ENCODE measurements at places on chromosomes 11 and 22.

GRCh38 chr11:76766521-76766920 lies 16.6 kb upstream of the TSKU start:
- no peak for DNase-seq

DNA sequence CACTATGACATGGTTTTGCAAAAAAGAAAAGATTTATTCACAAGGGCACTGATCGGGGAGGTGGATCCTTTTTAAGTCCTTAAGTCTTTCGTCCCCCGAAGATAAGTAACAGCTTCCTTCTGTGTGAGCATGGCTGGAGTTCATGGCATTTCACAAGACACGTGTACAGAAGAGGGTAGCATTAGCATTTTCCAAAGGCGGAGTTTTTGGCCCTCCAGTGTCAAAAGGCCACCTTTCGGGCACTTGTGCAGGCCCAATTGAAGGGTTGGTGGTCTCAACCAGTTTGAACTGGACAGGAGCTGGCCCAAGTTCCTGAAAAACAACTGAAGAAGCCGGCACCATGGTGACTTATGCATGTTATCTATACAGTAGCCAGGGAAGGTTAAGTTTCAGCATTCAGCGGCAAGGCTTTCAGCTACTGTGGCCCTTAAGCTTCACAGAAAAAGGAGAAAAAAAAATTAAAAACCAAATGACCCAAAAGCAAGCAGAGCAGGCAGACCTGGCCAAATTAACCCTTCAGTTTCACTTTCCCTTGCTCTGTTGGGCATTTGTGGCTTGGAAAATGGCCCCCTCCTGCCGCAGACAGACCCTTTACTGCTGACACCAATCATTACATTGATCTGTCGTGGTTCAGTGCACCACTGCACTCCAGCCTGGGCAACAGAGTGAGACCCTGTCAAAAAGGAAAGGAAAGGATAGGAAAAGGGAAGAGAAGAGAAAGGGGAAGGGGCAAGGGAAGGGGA lies 18.7 kb downstream of the ZNF74 start:
- DNase-seq = no peak

DNA sequence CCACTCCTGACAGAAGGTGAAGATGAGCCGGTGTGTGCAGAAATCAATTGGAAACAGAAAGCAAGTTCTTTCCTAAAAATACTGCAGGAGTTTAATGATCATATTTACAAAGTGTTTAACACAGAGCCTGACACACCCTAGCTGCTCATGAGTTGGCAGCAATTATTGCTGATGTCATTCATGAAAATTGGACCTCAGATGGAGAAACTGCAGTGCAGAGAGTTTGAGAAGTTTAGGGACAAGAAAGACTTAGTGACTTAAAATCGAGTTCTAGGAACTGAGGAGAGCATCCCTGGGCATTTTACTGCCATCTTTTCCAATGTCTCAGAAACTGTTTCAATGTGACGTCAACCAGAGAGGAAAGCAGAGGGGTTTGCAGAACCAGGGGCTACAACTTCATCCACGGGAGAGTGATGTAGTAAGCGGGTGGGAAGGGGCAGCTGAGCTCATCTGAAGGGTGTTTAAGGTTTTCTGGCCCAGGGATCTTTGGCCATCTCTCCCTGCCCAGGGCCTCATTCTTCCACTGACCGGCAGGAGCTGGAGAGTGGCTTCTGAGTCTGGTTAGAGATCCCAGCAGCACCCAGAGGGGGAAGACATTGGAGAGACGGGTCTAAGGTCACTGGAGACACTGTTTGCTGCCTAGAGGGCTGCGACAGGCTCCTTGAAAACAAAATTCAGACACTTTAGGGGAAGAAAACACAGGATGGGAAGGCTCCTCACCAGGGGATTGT lies 21.1 kb upstream of the IGLL5 start:
- no peak for DNase-seq

DNA sequence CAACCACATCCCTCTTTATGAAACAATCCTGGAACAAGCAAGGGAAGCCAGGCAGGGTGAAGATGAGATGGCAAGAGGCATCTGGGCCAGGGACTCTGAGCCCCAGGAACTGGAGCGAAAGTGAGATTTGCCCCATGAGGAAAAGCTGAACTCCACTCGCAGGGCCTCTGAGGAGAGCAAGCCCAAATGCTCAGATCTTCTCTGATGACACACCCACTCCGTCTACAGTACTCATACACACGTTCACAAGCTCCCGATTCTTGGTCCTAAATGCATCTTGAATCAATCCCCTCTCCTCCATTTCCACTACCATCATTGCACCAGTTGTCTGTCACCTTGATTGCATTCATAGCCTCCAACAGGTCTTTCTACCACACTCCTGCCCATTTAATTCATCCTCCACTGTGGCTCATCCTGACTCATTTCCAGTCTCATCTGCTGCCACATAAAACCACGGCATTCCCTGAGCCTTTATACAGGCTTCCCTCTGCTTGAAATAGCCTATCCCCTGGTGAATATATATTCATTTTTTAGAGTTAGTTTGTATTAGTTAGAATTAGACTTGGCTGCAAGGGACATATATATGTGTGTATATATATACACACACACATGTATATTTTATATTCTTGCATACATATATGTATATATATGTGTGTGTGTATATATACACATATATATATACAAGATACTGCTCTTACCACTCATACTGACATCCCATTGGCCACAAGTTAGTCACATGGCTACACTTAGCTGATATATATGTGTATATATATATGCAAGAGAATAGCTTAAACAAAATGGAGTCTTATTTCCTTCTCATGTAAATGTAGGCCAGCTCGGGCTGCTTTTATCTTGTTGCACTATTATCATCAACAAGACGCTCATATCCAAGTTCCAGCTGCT lies 1.4 kb upstream of the APOA5 start:
- no peak for DNase-seq

DNA sequence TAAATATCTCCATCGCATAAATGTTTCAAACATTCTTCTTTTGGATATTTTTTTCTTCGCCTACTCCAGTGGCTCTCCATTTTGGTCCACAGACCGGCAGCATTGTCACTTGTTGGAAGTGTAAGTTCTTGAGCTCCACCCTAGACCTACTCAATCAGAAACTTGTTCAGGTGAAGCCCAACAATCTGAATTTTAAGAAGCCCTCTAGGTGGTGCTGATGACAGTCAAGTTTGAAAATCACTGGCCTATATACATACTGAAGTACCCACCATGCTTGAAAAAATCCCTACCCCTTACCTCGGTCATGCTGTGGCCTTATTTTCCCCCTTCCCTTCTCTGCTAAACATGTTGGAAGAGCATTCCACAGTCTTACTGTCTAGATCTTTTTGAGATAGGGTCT lies 10.2 kb upstream of the ACAT1 start:
- DNase-seq = no peak

DNA sequence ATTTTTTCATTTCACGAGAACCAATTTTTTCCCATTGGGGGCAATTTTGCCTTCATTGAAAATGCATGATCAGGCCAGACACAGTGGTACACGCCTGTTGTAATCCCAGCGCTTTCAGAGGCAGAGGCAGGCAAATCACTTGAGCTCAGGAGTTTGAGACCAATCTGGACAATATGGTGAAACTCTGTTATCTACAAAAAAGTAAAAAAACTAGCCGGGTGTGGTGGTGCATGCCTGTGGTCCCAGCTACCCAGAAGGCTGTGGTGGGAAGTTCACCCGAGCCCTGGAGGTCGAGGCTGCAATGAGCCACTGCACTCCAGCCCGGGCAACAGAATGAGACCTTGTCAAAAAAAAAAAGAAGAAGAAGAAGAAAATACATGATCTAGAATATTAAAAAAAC lies 19.2 kb upstream of the UPK3A start:
- DNase-seq = no peak

All from stimulated activated CD4-positive, alpha-beta T cell treated with anti-CD3 and anti-CD28 coated beads, Interleukin-1b, Interleukin-23, amount 100 ng/mL, for 1 hour (primary cell).